ENCODE measurements at places on chromosomes 13 and 19. TPM values are rescaled to one million over a fixed set of nuclear protein-coding genes. Genes with fewer than 3 reads are reported as not detected.
A peak's percentile ranks its signal among the peaks of the same experiment; 100 is the strongest.

Gene TRPM4
- total RNA-seq: not detected

Gene CARS2
- 79.9 TPM for total RNA-seq

DNA sequence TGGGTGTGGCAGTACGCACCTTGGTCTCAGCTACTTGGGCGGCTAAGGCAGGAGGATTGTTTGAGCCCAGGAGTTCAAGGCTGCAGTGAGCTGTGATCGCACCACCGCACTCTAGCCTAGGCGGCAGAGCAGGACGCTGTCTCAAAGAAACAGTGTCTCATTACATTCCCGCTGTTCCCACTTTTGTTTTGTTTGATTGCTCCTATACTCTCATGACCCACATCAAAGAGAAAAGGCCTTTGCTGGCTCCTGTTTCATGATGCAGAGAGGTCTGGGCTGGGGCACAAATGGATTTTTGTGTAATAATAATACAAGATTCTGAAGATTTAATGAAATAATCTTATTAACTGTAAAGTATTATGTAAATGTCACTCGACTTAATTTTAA lies 85.7 kb downstream of the LACC1 start:
- no peak overlapping the region for H3K27ac ChIP-seq
- no peak overlapping the region for H3K4me3 ChIP-seq
- no peaks in the 10 kb centered on the region for H3K27me3 ChIP-seq
- no peaks in the 10 kb centered on the region for H3K4me1 ChIP-seq

- H3K4me1 ChIP-seq: peaks cover 86% of the 10 kb centered on the region
- peak overlapping the region; percentile 67 for H3K27ac ChIP-seq
- no peaks in the 10 kb centered on the region for H3K27me3 ChIP-seq
- peak overlapping the region; percentile 39 for H3K4me3 ChIP-seq
- DNase-seq: peak; percentile 65
These were observed 64.8 kb upstream of the GPR183 start for GRCh38 chr13:99371956-99372355.

DNA sequence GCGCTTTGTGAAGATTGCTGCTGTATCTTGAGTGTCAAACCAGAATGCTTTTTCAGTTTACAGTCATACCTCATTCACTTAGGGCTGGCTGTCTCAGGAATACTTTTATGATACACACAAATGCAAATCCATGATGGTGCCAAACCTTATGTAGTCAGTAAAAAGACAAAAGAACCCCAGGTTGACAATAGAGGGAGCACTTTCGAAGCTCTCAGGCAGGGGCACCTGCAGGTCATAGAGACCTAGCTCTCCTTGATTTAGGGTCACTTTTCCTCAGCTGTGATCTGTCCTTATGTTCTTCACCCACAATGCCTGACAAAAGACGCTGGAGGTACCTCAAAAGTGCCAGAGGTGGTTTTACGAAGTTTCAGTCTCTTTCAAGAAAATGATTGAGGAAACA lies 172.2 kb downstream of the DNAJC15 start:
- no peak for DNase-seq
- H3K4me1 ChIP-seq: no peaks in the 10 kb centered on the region
- no peak overlapping the region for H3K27ac ChIP-seq
- no peak overlapping the region for H3K4me3 ChIP-seq

GRCh38 chr13:43003729-43004128 lies 11.7 kb upstream of the EPSTI1 start:
- no peak overlapping the region for H3K4me3 ChIP-seq
- no peak overlapping the region for H3K27ac ChIP-seq
- peaks cover 5% of the 10 kb centered on the region for H3K4me1 ChIP-seq

- H3K4me3 ChIP-seq: no peak overlapping the region
- no peak overlapping the region for H3K27ac ChIP-seq
- H3K27me3 ChIP-seq: no peaks in the 10 kb centered on the region
- peak; percentile 34 for DNase-seq
- H3K4me1 ChIP-seq: peaks cover 24% of the 10 kb centered on the region
These were observed 37.5 kb downstream of the SUGP2 start for GRCh38 chr19:18995804-18996241.

DNA sequence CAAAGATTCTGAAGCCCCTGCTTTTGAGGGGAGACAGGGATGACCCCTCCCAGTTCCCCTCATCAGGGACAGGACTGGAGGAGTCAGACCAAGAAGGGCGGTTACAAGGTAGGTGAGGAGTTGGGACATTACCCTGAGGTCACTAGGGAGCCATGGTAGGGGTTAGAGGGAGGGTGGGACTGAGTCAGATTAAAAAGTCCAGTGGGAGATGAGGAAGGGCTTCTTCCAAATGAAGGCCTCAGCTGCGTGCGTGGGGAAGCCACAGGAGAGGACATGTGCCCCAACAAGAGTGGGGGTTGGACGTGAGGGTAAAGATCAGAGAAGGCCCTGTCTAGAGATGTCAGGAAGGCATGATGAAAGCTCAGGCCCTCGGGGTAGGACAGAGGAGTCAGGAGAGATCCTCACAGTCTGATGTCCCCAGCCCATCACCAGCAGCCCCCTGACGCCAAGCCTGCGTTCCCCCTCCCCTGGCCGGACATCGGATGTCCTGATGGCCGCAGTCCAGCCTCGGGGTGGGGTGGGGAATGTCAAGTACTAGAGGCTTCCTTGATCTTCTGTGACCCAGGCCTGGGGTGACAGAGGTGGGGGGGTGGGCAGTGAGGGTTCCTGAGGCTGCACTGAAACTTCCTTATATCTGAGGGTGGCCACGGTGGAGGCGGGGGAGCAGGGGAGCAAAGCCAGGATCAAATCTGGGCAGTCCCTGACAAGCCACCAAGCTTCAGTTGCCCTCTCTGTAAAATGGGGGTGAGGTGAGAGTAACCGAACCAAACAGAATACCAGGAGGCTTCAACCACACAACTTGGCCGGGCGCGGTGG lies 6.5 kb upstream of the MFSD12 start:
- H3K36me3 ChIP-seq: no peaks in the 10 kb centered on the region
- H3K27me3 ChIP-seq: no peaks in the 10 kb centered on the region
- H3K4me1 ChIP-seq: no peaks in the 10 kb centered on the region
- DNase-seq: no peak
- H3K27ac ChIP-seq: no peak overlapping the region
- H3K4me3 ChIP-seq: no peak overlapping the region

DNA sequence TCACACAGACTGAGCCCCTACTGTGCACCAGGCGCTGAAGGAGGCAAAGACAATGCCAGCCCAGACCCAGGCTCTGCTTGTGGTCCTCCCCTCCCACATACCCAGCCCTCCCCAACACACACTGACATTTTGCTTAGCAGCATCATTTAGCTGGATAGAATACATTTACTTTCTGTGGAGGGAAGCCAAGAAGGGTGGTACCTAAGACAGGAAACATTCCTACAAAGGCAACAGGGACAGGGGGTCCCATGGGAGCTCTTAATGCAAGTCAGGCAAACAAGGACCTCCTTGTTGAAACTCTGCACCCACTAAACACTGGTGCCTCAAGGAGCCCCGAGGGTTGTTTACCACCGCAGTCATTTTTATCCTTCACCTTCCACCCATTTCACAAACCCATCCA lies 77.0 kb upstream of the ZNF507 start:
- H3K27ac ChIP-seq: no peak overlapping the region
- no peaks in the 10 kb centered on the region for H3K4me1 ChIP-seq
- no peak overlapping the region for H3K4me3 ChIP-seq
- no peak for DNase-seq

DNA sequence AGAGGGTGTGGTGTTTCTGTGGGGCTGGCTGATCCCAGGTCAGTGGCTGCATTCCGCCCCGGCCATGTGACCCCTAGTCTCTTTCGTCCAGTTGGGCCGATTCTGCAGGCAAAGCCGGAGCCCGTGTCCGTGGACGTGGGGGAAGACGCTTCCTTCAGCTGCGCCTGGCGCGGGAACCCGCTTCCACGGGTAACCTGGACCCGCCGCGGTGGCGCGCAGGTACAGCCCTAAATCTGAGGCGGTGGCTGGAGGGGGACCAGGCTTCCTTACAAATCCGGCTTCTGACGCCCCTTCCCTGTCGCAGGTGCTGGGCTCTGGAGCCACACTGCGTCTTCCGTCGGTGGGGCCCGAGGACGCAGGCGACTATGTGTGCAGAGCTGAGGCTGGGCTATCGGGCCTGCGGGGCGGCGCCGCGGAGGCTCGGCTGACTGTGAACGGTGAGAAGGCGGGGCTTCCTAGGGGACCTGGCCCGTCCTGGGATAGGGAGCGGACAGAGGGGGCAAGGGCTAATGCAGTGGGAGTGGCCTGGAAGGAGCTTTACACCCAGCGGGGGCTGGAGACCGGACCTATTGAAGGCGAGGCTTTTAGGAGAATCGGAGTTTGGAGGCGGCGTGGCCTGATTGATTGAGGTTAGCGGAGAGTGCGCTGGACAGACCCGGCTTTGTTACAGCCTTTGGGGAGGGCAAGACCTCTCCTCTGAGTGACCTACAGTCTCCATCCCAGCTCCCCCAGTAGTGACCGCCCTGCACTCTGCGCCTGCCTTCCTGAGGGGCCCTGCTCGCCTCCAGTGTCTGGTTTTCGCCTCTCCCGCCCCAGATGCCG lies 4.3 kb downstream of the KIRREL2 start:
- no peak for DNase-seq
- H3K36me3 ChIP-seq: no peaks in the 10 kb centered on the region
- H3K4me1 ChIP-seq: peaks cover 9% of the 10 kb centered on the region
- H3K4me3 ChIP-seq: no peak overlapping the region
- no peak overlapping the region for H3K27ac ChIP-seq

Gene THSD1
- 0.16 TPM for total RNA-seq

Data from activated CD8-positive, alpha-beta T cell treated with anti-CD3 and anti-CD28 coated beads, Interleukin-2, amount 10 ng/mL, durations not matched to agents 7 days and 5 days (primary cell).